ENCODE measurements at places on chromosomes 5 and 9. TPM values are rescaled to one million over a fixed set of nuclear protein-coding genes. Genes with fewer than 3 reads are reported as not detected.

GRCh38 chr5:89349246-89349980, 466.4 kb upstream of the MEF2C start:
- no peak overlapping the region for H3K27ac ChIP-seq
- no peak overlapping the region for H3K4me3 ChIP-seq
- no peaks in the 10 kb centered on the region for H3K36me3 ChIP-seq

DNA sequence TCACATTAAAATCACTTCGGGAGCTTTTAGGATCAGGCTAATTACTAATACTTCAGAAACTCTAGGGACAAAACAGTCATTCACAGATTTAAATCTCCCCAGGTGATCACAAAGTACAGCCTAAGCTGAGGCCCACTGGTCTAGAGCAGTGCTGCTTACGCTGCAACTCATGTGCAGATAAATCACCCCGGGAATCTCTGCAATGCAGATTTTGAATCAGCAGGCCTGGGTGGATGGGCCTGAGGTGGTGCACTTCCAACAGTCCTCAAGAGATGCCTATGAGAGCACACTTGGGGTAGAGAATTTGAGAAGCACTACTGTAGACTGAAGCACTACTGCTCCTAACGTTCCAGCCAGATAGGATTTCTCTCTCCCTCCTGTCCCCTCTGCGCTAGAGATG, 28.4 kb downstream of the CSF1R start:
- peak overlapping the region; percentile 15 for H3K27ac ChIP-seq
- DNase-seq: no peak
- H3K27me3 ChIP-seq: no peaks in the 10 kb centered on the region
- H3K4me1 ChIP-seq: no peaks in the 10 kb centered on the region
- H3K36me3 ChIP-seq: peaks cover 23% of the 10 kb centered on the region
- H3K4me3 ChIP-seq: no peak overlapping the region

GRCh38 chr9:25427290-25427689, 251.0 kb downstream of the TUSC1 start:
- H3K27ac ChIP-seq: no peak overlapping the region
- DNase-seq: no peak
- H3K36me3 ChIP-seq: no peaks in the 10 kb centered on the region

GRCh38 chr9:97594381-97594921, 38.7 kb downstream of the TSTD2 start:
- no peak overlapping the region for H3K4me3 ChIP-seq
- DNase-seq: no peak
- no peaks in the 10 kb centered on the region for H3K27me3 ChIP-seq
- peaks cover 6% of the 10 kb centered on the region for H3K4me1 ChIP-seq
- peak overlapping the region; percentile 3 for H3K27ac ChIP-seq

DNA sequence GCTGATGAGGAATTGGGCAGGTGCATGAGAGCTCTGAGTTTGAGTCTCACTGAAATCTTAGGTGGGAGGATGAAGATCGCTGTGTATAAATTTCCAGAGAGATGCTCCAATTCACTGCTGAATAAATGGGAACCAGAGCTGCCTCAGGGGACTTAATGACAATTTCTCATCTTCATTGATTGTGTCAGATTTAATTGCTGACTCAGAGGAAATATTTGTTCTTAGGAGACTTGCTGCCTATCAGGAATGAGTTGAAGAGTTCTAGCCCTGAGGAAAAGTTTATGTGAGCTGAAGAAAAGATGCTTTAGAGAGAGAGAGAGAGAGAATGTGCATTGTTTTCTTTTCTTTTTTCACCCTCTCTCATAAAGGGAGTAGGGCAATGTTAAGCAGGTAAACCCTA, 827.5 kb upstream of the WWC1 start:
- H3K4me3 ChIP-seq: no peak overlapping the region
- H3K36me3 ChIP-seq: no peaks in the 10 kb centered on the region
- H3K27me3 ChIP-seq: no peaks in the 10 kb centered on the region
- DNase-seq: no peak

GRCh38 chr9:102135768-102136167, 397.3 kb upstream of the GRIN3A start:
- H3K36me3 ChIP-seq: no peaks in the 10 kb centered on the region
- no peak for DNase-seq
- no peaks in the 10 kb centered on the region for H3K27me3 ChIP-seq
- H3K4me1 ChIP-seq: no peaks in the 10 kb centered on the region
- H3K27ac ChIP-seq: no peak overlapping the region

- no peaks in the 10 kb centered on the region for H3K36me3 ChIP-seq
- no peaks in the 10 kb centered on the region for H3K4me1 ChIP-seq
- no peak for DNase-seq
- no peak overlapping the region for H3K27ac ChIP-seq
- H3K27me3 ChIP-seq: no peaks in the 10 kb centered on the region
- no peak overlapping the region for H3K4me3 ChIP-seq
Observed at GRCh38 chr9:1637401-1637800, 377.7 kb upstream of the SMARCA2 start.

DNA sequence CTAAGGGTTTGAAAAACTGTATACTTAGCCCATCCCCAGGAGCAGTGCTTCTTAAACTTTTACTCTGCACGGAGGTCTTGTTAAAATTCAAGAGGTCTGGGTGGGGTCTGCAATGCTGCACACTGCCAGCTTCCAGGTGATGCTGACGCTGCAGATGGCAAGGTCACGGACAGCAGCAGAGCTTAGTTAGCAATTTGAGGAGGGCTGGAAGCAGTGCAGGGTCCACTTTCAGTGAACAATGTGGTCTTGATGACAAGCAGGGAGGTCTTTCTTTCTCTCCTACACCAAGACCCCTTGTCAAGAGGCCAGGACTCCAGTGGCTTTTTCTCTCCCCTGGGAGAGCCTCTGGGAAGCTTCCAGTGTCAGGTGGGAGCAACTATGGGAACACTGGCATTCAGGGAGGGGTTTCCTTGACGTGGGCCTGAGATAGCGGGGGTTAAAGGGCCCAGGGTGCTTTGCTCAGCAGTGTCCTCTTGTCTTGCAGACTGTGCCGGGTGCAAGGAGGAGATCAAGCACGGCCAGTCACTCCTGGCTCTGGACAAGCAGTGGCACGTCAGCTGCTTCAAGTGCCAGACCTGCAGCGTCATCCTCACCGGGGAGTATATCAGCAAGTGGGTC, 65.0 kb upstream of the AFAP1L1 start:
- peaks cover 28% of the 10 kb centered on the region for H3K36me3 ChIP-seq
- no peaks in the 10 kb centered on the region for H3K4me1 ChIP-seq
- H3K27ac ChIP-seq: no peak overlapping the region
- DNase-seq: no peak
- no peaks in the 10 kb centered on the region for H3K27me3 ChIP-seq

- no peaks in the 10 kb centered on the region for H3K36me3 ChIP-seq
- no peaks in the 10 kb centered on the region for H3K27me3 ChIP-seq
- H3K27ac ChIP-seq: no peak overlapping the region
- no peak overlapping the region for H3K4me3 ChIP-seq
- DNase-seq: no peak
- H3K4me1 ChIP-seq: no peaks in the 10 kb centered on the region
Observed at GRCh38 chr5:38369692-38370091, 111.3 kb downstream of the EGFLAM start.

GRCh38 chr5:108174286-108174685, 207.6 kb downstream of the FBXL17 start:
- H3K27me3 ChIP-seq: no peaks in the 10 kb centered on the region
- H3K4me1 ChIP-seq: no peaks in the 10 kb centered on the region
- H3K36me3 ChIP-seq: no peaks in the 10 kb centered on the region
- H3K27ac ChIP-seq: no peak overlapping the region

DNA sequence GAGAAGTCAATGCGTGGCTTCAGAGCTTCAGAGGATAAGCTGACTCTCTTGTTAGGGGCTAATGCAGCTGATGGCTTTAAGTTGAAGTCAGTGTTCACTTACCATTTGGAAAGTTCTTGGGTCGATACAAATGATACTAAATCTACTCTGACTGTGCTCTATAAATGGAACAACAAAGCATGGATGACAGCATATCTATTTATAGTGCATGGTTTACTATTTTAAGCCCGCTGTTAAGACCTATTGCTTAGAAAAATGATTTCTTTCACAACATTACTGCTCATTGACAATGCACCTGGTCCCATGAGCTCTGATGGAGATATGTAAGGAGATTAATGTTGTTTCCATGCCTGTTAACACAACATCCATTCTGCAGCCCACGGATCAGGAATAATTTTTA, 435.7 kb downstream of the MAT2B start:
- no peaks in the 10 kb centered on the region for H3K36me3 ChIP-seq
- DNase-seq: no peak
- no peaks in the 10 kb centered on the region for H3K4me1 ChIP-seq
- no peak overlapping the region for H3K27ac ChIP-seq
- no peaks in the 10 kb centered on the region for H3K27me3 ChIP-seq

GRCh38 chr5:157816682-157817386, 42.1 kb downstream of the CLINT1 start:
- peaks cover 11% of the 10 kb centered on the region for H3K36me3 ChIP-seq
- DNase-seq: no peak
- no peaks in the 10 kb centered on the region for H3K27me3 ChIP-seq
- peaks cover 5% of the 10 kb centered on the region for H3K4me1 ChIP-seq
- H3K4me3 ChIP-seq: no peak overlapping the region

GRCh38 chr9:128733256-128733655, 9.3 kb upstream of the ZDHHC12 start:
- H3K4me1 ChIP-seq: no peaks in the 10 kb centered on the region
- no peak overlapping the region for H3K27ac ChIP-seq
- H3K4me3 ChIP-seq: no peak overlapping the region
- no peak for DNase-seq
- no peaks in the 10 kb centered on the region for H3K27me3 ChIP-seq

DNA sequence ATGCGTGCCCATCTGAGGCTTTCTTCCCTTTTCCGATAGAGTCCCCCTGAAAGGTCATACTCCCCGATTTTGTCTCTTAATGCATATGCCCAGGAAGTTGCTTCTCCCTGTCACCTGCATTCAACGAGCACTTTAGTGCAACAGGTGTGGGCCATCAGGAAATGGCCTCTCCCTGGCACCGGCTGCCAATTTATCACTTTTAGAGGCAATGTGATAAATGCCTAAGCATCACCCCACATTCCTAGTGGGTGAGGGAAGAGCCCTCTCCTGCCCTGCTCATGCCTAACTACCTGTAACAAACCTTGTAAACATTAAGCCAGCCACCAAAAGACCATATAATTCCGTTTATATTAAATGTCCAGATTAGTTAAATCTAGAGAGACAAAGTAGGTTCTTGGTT, 1.1 kb upstream of the SNAPC3 start:
- no peaks in the 10 kb centered on the region for H3K27me3 ChIP-seq
- no peak overlapping the region for H3K4me3 ChIP-seq
- peaks cover 17% of the 10 kb centered on the region for H3K4me1 ChIP-seq
- no peak for DNase-seq
- peak overlapping the region; percentile 89 for H3K27ac ChIP-seq
- H3K36me3 ChIP-seq: peaks cover 13% of the 10 kb centered on the region

DNA sequence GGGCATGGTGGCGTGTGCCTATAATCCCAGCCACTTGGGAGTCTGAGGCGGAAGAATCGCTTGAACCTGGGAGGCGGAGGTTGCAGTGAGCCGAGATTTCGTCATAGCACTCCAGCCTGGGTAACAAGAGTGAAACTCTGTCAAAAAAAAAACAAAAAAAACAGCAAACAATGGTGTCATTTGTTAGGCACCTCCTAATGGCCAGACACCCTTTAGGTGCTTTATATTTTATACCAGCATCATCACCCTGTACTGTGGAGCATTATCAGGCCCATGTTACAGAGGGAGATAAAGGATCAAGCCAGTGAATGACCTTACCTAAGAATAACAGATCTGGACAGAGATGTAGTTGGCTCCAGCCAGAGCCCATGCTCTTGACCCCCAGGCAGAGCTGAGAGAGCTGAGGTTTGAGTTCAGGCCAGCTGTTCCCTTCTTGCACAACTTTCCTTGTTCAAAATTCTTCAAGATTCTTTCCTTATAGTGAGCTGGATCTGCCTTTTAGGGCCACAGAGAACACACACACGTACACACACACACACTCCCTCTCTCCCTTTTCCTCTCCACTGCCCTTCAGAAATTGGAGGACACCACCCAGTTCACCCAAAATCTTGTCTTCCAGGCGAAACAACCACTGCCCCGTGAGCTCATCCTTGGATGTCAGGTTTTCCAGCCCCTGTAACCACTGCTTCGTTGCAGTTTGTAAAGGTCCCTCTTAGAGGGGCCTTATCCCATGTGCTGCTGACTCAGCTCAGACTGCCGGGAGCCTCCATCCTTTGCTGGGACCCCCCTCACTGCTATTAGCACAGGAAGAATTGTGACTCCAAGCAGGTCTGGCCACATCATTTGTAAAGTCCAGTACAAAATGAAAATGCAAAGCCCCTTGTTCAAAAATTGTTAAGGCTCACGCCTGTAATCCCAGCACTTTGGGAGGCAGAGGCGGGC, 10.4 kb upstream of the PTGES start:
- H3K27ac ChIP-seq: no peak overlapping the region
- DNase-seq: no peak
- H3K27me3 ChIP-seq: no peaks in the 10 kb centered on the region
- no peaks in the 10 kb centered on the region for H3K4me1 ChIP-seq

DNA sequence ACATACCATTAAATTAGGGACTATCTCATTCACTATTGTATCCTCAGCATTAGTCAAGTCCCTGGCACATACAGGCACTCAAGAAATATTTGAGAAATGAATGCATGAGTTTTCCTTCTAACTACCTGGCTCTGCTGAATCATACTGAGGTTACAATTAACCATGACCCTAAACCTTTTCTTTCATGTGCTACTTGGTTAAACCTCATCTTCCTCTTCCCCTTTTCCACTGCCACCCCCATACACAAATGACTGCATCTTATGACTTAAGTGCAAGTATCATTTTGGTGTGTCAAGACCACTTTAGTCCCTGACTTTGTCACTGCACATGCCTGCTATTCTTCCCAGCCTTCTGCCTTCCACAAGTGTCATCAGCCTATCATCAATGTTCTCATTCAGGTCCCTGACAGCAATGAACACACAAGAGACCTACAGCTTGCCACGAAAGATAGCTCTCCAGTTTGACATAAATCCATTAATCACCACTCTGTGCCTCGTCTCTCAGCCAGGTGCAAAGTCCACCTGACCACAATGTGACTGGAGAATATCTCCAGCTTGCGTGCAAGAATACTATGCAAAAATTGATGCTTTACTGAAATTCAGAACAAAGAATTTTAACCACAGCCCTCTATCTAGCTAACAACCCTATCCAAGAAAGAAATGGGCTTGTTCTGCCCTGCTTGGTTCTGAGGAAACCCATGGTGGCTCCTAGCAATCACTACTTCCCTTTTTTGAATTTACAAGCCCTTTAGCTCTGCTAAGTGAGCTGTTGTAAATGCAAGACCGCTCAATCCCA, 74.5 kb downstream of the MAPKAP1 start:
- no peak overlapping the region for H3K4me3 ChIP-seq
- H3K27me3 ChIP-seq: no peaks in the 10 kb centered on the region
- peaks cover 9% of the 10 kb centered on the region for H3K4me1 ChIP-seq

- no peak overlapping the region for H3K4me3 ChIP-seq
- H3K27me3 ChIP-seq: no peaks in the 10 kb centered on the region
- DNase-seq: no peak
- peak overlapping the region; percentile 81 for H3K27ac ChIP-seq
- H3K36me3 ChIP-seq: no peaks in the 10 kb centered on the region
Observed at GRCh38 chr9:110900917-110901316, 137.4 kb downstream of the LPAR1 start.

The FGF10 gene
- 7.5 TPM for total RNA-seq

The FAM200C gene
- not detected for total RNA-seq

The DIPK1B gene
- total RNA-seq: 86.2 TPM

The C5orf22 gene
- 18.5 TPM for total RNA-seq

The WDR38 gene
- total RNA-seq: not detected

The PROB1 gene
- total RNA-seq: 4.3 TPM

The CNTLN gene
- total RNA-seq: 3.5 TPM

The PCDHGB6 gene
- 3.9 TPM for total RNA-seq

The DOK3 gene
- 0.32 TPM for total RNA-seq

The C9orf50 gene
- not detected for total RNA-seq

The RNF145 gene
- 47.8 TPM for total RNA-seq

The PLPP7 gene
- total RNA-seq: 15.8 TPM

The SH3TC2 gene
- 0.21 TPM for total RNA-seq

Data from ascending aorta (tissue), 2 donors.